ENCODE measurements at places on chromosomes 2 and 18. TPM values are rescaled to one million over a fixed set of nuclear protein-coding genes. Genes with fewer than 3 reads are reported as not detected.
A peak's percentile ranks its signal among the peaks of the same experiment; 100 is the strongest.

GRCh38 chr18:44178476-44178875 is 502.2 kb upstream of the SETBP1 start:
- DNase-seq = no peak

- no peak for DNase-seq
Measured at GRCh38 chr2:41990688-41991087, 57.1 kb upstream of the PKDCC start.

DNA sequence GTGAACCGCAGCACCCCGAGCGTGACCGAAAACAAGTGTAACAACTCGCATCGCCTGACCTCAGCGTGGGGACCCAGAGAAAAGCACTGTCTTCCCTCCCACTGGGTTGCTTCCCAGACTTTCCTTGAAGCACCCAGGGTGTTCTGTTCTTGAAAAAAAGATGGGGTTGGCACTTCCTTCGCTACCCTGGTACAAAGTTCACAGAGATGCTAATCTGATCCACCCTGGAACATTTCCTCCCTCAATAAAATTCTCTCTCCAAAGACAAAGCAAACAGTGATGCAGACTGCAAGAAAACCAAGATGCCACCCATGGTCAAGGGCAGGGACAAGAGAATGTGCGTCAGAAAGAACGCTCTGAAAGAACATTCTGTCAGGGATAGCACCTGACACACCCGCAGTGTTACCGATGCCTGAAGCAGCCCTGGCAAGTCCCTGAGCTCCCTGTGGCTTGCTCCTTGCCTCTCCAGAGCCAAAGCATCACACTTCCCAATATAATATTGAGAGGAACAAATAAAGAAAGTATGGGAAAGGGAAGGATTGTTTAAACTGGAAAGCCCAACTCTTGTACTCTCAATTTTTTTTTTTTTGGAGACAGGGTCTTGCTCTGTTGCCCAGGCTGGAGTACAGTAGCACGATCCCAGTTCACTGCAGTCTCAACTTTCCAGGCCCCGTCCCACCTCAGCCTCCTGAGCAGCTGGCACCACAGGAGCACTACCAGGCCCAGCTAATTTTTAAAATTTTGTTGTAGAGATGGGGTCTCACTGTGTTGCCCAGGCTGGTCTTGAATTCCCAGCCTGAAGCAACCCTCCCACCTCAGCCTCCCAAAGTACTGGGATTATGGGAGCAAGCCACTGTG is 70.7 kb downstream of the TBC1D8 start:
- DNase-seq = no peak

GRCh38 chr2:96470636-96471035 is 34.5 kb downstream of the NEURL3 start:
- peak; percentile 50 for DNase-seq

DNA sequence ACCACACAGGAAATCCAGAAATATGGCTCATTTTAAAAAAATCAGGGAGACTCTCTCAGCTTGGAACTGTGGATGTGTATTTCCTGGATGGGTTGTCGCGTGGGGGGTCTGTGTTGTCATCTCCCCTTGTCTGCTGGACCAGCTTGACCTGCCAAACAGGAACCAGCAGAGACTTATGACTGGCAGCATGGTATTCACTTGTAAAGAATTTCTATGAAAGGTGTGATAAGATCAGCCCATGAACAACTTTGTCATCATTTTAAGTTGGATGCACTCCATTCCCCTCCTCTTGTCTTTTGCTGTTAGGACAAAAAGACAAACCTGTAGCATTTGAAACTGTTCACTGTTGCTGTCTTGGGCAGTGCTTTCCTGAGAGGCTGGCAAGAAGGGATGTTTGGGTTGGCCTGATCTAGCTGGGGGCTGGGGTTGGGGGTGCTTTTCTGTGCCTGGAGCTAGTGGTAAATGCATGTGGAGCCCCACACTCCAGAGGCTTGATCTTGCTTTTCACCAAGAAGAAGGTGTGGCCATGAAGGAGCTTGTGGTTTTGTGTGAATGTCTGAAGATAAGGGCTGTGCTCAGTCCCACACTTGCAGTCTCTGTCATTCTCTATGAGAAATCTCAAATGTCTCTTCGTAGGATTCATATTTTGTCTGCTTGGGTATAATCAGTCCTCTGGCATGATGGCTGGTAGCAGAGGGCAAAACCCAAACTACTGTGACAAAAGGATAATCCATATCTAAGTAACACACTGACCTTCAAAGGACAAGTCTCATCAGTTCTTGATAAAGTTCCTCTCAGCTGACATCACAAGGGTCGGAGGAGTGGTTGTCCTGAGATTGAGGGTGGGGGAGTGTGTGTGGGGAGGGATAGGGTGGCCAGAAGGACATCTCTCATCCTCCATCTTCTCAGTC is 39.0 kb downstream of the RALB start:
- DNase-seq = no peak

DNA sequence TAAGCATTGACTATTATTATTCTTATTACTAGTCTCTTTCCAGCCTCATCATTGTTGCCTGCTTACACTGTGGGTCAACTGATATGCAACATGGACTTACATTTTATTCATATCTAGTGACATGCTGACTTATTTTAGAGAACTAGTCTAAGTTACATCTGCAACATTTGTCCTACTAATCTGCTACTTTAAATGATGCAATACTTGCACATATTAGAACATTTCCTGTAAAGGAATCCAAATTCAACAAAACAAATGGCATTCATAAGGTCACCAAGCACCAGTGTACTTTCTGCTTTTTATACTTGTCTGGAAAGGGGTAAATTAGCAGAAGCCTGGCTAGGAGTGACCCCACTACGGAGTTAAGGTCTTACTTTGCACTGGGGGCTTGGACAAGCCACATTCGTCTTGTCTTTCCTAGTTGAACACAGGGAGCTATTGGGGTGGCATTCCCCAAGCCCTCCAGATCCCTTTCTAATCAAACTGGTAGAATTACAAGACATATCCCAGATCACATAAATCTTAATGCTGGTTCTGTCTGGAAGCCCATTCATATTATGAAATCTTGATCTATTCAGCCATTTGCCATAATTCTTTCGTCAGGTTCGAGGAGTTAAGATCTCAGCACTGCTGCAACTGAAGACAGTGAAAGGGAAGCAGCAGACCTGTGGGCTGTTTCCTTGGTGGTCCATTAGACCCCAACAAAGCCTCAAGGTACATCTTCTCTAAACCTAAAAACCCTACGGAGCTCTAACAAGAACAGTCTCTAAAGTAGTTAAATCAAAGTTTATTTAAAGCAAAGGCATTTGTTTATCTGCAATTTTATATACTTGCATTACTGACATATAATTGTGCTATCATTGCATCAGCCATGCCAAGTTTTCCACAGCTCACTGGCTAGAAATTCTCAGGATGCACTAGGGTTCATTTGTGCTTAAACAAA is 49.9 kb upstream of the RTN4 start:
- no peak for DNase-seq

DNA sequence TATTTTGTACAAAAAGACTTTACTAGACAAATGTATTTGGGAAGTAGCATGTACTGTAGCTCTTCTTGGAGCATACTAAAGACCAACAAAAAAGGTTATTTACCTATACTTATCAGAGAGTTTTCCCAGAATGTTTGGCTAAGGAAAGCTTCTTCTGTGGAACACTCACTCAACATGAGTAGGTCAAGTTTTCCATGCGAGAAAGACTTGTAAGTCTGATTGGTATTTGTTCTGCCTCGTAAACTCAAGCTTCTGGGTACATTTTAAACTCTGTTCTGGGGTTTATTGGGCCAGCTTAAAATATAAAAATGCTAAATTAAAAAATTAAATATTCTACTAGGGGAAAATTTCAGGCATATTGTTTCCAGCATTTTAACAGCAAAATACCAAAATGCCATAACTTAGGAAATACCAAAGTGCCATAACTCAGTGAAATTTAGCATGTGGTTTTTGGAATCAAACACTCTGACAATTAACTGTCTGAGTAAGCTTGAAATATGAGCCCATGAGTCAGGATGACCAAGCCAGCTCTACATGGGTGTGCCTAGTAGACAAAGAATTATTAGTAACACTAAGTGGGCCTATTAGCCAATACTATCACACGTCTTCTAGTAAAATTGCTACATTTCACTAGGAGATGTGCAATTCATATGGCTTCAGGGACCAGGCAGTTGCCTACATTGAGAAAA is 47.3 kb upstream of the SERPINE2 start:
- DNase-seq = no peak

DNA sequence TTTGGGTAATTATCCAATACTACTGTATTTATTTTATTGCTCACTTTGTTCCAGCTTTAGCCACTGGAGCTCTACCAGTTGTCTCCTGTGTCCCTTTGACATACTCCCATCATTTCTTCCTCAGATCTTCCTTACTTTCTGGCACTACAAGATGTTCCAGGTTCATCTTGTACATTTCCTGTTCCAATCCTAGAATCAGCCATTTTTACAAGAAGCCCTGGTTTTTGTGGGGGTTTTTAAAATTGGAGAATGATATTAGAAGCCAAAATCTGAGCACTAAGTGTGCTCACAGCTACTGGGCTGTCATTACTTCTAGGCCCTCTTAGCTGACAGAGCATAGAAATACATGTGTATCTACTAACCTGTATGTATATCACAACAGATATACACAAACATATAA is 164.3 kb downstream of the ZFP36L2 start:
- no peak for DNase-seq

GRCh38 chr2:30172627-30173026 is 25.8 kb downstream of the YPEL5 start:
- DNase-seq = no peak

GRCh38 chr2:41101281-41101680 is 649.4 kb upstream of the SLC8A1 start:
- no peak for DNase-seq

- no peak for DNase-seq
Measured at GRCh38 chr2:39202639-39203369, 41.0 kb downstream of the CDKL4 start.

DNA sequence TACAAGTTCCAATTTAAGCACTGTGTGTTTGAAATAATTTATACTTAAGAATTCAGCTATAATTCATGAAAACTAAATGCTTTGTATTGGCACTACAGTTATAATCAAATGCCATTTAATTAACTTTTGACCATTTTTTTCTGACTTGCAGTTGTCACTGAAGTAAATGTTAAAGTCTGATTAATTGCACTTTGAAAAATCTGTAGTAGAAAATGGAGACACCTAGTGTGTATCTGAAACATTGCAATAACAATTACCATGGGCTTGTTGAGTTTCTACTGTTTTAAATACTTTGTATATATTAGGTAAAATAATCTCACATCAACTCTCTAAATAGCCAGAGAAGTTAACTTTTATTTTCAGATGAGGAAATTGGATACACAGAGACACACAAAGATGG is 458.6 kb upstream of the FSIP2 start:
- no peak for DNase-seq

- DNase-seq = no peak
Measured at GRCh38 chr18:60668583-60668982, 296.0 kb upstream of the MC4R start.

DNA sequence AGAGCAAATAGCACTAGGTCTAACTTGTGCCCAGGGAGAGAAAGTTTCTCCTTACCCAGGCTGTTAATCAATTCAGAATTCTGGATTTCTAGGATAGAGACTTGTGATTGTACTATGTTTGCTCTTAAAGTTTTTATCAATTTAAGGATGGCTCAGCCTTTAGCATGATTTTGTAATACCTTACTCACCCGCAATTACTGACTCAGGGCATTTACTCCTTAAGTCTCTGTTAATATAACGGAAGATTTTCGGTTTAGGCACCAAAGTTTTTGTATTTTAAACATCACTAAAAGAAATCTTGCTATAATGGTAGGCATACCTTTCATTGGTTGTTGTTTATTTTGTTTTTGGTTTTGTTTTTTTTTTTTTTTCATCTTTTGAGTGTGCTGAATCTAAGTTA is 358.2 kb downstream of the RBM43 start:
- DNase-seq = no peak

- DNase-seq = no peak
Measured at GRCh38 chr2:189685540-189686229, 11.2 kb downstream of the ANKAR start.

The ALPP gene
- not detected for total RNA-seq

The XRCC5 gene
- total RNA-seq = 296 TPM

The KCNK3 gene
- not detected for total RNA-seq

The DLGAP1 gene
- 0.53 TPM for total RNA-seq

The CFLAR gene
- total RNA-seq = 192 TPM

The DSG4 gene
- not detected for total RNA-seq

The SEMA4C gene
- total RNA-seq = 22.5 TPM

The TSPYL6 gene
- total RNA-seq = not detected

The REG3A gene
- not detected for total RNA-seq

The RNF152 gene
- total RNA-seq = 0.03 TPM
